ENCODE measurements at places on chromosomes 1 and 21.
A peak's percentile ranks its signal among the peaks of the same experiment; 100 is the strongest.

- H3K4me1 ChIP-seq: no peaks in the 10 kb centered on the region
- no peak overlapping the region for H3K4me3 ChIP-seq
- DNase-seq: no peak
- no peaks in the 10 kb centered on the region for H3K27me3 ChIP-seq
- no peak overlapping the region for H3K27ac ChIP-seq
These were observed 28.6 kb downstream of the LRIG2 start for GRCh38 chr1:113101588-113101987.

DNA sequence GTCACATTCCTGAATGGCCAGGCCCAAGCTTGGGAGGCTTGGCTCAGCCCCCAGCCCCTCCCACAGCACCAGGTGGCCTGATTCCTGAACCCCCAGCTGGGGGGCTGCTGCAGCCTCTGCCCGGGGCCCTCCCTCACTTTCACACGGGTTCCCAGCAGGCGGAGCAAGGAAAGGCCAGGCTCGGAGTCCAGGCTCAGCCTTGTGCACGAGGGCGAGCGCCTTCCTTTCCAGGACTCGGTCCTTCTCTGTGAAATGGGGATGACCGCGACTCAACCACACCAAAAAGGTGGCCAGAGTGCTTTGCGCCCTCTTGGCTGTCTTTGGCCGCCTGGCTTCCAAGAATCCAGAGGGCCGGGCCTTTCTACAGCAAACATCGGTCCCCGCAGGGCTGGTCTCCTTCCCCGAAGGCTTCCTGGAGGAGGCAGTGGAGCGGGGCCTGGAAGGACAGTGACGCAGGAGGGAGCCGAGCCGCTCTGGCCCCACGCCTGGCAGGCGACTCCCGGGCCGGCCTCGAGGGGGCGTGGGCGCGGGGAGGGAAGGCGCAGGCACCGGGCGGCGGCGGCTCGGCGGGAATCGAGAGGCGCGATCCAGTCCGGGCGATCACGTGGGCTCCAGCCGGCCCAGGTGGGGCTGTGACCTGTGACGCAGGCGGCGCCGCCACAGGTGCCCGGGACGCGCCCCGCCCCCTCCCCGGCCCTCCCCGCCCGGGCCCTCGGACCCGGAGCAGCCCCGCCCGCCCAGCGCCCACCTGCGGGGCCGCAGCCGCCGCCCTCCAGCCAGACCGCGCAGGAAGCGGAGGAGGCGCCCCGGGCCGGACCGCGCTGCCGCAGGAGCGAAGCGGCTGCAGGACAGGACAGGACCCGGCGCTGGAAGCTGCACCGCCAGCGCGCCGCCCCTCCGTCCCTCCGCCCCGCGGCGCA, at the start of gene ARHGEF16:
Gene ARHGEF16 (plus strand): TSS at position 775 of the 920 bp plus-strand sequence. CDS start 8,420 bp downstream, outside the sequence.
- peaks cover 21% of the 10 kb centered on the region for H3K4me1 ChIP-seq
- peak within 1 kb of the TSS; percentile 66 for H3K27ac ChIP-seq
- peaks cover 23% of the 10 kb centered on the region for H3K27me3 ChIP-seq
- H3K4me3 ChIP-seq: peak within 1 kb of the TSS; percentile 68

- no peak overlapping the region for H3K27ac ChIP-seq
- peak; percentile 59 for DNase-seq
- no peaks in the 10 kb centered on the region for H3K27me3 ChIP-seq
- peaks cover 17% of the 10 kb centered on the region for H3K36me3 ChIP-seq
These were observed 44.5 kb downstream of the SLC22A15 start for GRCh38 chr1:116020668-116021272.

DNA sequence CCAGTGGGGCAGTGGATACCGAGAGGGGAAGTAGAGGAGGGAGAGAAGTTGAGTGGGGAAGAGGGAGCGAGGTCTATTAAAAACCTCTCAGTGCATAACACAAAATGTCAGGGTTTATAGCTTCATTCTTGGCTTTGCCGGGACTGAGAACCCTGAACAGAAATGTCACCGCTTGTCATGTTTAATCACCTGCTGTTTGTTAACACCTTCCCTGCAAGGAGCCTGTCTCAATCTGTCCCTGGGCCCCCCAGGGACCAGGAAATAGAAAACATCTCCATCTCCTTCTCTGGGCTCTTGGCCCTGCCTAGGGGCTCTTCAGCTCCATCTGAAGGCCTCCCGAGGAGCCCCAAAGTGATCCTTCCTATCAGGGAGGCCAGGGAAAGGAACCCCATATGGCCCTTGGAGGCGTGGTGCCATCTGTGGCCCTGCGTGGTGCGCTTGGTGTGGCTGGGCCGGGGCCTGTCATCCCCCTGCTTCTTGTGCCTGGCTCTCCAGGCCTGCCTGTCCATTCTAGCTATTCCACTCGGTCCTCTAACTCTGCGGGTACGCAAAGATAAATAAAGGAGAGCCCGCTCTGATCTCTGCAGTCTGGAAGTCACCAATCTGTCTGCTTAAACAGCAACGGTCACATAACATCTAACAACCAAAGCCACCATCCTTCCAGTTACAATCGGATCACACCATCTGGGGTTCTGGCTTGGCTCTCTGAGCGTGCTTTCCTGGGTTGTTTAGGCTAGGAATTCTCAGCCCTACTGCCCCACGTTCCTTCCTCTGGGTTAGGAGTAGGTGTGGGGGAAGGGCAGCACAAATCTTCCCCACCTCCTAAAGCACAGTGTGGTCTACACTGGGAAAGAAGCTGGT, 113.8 kb downstream of the CASZ1 start:
- no peaks in the 10 kb centered on the region for H3K36me3 ChIP-seq
- no peaks in the 10 kb centered on the region for H3K27me3 ChIP-seq
- H3K4me1 ChIP-seq: peaks cover 96% of the 10 kb centered on the region
- H3K4me3 ChIP-seq: peak overlapping the region; percentile 6
- peak overlapping the region; percentile 69 for H3K27ac ChIP-seq

DNA sequence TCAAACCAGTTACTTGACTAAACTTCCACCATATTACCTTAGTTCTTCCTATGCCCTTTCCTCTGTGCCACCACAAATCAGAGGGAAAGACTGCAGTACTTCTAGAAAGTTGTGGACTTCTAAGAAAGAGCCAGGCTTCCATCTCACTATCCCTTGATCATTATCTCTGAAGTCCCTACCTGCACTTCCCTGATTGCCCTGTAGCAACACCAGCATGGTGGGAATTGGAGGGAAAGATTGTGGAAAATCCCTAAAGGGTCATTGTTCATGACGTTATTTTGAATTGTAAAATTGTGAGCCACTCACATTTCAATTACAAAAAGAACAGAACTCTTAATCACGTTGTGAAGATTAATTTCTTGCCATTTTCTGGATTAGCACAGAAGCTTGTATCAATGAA, 23.4 kb upstream of the KIAA1614 start:
- no peak overlapping the region for H3K27ac ChIP-seq
- H3K27me3 ChIP-seq: no peaks in the 10 kb centered on the region
- no peaks in the 10 kb centered on the region for H3K4me1 ChIP-seq
- H3K36me3 ChIP-seq: peaks cover 10% of the 10 kb centered on the region

- DNase-seq: no peak
- no peak overlapping the region for H3K27ac ChIP-seq
- no peak overlapping the region for H3K4me3 ChIP-seq
- peaks cover 12% of the 10 kb centered on the region for H3K4me1 ChIP-seq
- no peaks in the 10 kb centered on the region for H3K27me3 ChIP-seq
- no peaks in the 10 kb centered on the region for H3K36me3 ChIP-seq
These were observed 18.5 kb downstream of the IBA57 start for GRCh38 chr1:228184152-228184551.

DNA sequence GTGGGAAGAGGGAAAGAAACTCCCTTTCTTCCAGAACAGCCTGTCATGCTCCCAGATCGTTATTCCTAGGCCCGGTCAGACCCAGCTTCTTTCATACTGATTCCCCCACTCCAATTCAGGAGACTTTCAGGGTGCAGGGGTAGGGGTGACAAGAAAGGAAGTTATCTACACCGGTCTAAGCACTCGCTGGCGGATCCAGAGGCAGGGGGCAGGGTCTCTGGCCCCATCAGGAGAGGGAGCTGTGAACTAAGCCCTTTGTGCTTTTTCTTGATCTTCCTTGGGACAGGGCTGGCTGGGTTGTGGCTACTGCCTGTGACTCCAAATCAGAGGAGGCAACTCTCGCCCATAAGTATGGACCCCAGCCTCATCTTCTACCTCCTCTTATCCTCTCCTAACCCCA, 44.3 kb downstream of the NEK2 start:
- H3K4me1 ChIP-seq: peaks cover 7% of the 10 kb centered on the region
- no peaks in the 10 kb centered on the region for H3K27me3 ChIP-seq
- H3K36me3 ChIP-seq: no peaks in the 10 kb centered on the region

- no peaks in the 10 kb centered on the region for H3K27me3 ChIP-seq
- no peak overlapping the region for H3K4me3 ChIP-seq
- DNase-seq: peak; percentile 71
- no peaks in the 10 kb centered on the region for H3K36me3 ChIP-seq
These were observed 155.7 kb downstream of the FGGY start for GRCh38 chr1:59452559-59452958.

DNA sequence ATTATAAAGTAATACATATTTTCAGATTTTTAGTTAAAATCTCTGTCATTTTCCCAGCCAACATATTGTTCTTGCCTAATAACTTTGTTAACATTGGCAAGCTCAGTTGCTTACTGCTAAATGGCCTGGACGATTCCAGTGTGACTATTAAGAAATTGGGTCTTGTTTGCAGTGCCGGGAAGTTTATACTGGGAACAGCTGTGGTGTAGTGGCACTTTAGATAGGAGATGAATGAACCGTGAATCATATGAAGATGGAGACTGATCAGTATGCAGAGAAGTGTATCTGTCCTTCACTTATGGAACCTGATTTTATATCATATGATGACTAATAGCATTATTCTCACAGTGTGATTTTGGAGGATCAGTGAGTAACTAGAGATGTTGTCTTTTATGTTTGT, 3.3 kb downstream of the CHRM3 start:
- peaks cover 36% of the 10 kb centered on the region for H3K27me3 ChIP-seq
- no peaks in the 10 kb centered on the region for H3K36me3 ChIP-seq
- DNase-seq: no peak
- peaks cover 25% of the 10 kb centered on the region for H3K4me1 ChIP-seq

DNA sequence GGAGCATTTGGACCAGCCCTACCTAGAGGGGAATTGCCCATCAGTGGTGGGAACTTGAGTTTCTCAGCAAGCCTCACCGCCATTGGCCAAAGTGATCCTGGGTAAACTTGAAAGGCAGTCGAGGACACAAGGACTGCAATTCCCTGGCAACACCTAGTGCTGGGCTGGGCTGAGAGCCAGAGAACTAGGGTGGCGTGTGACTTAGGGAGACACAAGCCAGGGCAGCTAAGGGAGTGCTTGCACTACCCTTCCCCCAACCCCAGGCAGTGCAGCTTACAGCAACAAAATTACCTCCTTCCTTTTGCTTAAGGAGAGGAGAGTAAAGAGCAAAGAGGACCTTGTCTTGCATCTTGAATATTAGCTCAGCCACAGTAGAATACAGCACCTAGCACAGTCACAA, 176.9 kb upstream of the PRMT6 start:
- H3K36me3 ChIP-seq: no peaks in the 10 kb centered on the region
- no peaks in the 10 kb centered on the region for H3K27me3 ChIP-seq
- H3K4me1 ChIP-seq: no peaks in the 10 kb centered on the region
- DNase-seq: peak; percentile 67
- no peak overlapping the region for H3K4me3 ChIP-seq
